ENCODE measurements at places on chromosomes 12 and 14.

GRCh38 chr12:104357421-104357952 is 53.9 kb downstream of the EID3 start:
- no peak for DNase-seq

DNA sequence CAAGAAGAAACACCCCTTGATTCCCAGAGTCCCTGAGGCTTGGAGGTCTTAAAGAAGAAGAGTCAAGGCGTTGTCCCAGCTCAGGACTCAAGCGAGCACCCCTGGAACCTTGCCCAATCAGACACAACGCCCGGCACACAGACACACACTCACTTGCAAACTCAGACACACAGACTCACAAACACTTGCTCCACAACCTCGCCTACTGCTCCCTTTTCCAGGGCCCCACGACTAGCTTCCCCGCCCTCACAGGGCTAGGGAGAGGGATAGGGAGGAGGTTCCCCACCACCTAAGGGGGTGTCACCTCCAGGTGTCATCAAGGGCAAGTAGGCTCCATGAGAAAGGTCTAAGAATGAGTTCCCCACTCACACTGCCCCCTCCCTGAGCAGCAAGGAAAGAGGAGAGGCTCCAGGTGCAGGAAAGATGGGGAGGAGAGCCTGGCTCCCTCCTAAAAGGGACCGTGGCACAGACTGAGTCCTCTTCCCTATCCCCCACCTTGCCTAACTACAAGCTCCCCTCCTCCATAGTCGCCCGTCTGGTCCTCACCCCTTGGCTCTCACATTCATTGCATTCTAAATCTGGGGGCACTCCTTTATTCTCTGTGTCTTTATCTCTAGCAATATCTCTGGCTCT is 717 bp downstream of the WNT10B start:
- DNase-seq = no peak

- no peak for DNase-seq
These were observed 290.7 kb upstream of the TMPO start for GRCh38 chr12:98224584-98225221.

GRCh38 chr14:72256055-72256454 is 323.8 kb downstream of the RGS6 start:
- no peak for DNase-seq

DNA sequence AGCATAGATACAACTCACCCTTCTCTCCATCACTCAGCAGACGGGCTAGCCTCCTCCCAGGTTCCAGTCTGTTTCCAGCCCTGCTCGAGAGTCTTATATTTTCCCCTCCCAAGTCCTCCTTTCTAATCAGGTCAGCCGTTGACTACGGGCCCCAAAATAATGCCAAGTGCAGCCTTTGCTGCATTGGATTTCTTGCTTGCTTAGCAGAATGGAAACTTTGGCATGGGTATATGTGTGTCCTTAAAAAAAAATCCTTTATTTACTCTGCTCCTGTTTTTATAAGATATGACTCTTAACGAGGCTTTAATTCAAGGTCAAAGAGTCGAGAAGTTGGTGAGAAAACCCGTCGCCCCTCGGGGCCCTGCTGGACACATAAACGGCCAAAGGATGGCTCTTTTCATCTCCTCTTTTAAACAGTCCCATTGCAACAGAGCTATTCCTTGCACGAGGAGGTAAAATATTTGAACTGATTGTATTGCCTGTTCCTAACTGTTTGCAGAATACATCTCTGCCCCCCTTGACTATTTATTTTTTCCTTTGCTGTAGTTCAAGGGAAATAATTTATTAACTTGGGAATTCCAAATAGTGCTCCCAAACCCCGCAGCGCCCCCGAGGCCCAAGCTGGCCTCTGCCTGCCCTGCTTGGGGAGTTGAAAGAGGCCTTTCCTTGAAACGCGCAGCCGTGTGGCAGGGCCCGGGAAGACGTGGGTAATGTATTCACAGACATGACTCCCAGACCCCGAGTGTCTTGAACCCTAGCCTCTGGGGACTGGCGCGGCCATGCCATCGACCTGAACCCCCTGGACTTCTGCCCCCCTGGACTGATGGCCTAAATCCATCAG is 156.5 kb upstream of the MYL2 start:
- no peak for DNase-seq

GRCh38 chr14:99136047-99136400 is 136.0 kb downstream of the BCL11B start:
- no peak for DNase-seq

DNA sequence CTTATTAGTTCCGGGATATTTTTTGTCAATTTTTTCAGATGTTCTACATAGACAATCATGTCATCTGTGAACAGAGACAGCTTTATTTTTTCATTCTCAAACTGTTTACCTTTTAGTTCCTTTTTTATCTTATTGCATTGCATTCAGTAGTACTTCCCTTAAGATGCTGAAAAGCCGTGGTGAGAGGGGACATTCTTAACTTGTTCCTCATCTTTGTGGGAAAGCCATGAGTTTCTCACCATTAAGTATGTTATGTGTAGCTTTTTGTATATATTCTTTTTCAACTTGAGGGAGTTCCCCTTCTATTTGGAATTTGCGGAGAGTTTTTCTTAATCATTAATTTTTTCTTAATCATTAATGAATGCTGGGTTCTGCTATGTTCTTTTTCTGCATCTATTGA is 1727.1 kb upstream of the SEL1L start:
- no peak for DNase-seq

DNA sequence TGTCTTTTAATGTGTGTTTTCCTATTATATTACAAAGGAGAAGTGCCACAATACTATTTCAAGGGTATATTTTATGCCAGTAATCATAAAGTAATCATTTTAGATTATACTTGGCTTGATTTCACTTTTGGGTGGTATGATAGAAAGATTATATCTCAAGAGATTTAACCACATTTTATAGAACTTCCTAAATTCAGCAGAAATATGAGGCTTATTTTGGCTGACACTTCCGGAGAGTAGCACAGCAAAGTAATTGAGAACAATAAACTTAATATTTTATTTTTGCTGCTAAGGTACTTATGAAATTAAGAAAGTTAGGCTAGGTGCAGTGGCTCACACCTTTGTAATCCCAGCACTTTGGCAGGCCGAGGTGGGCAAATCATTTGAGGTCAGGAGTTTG is 319.1 kb downstream of the NPAS3 start:
- no peak for DNase-seq

DNA sequence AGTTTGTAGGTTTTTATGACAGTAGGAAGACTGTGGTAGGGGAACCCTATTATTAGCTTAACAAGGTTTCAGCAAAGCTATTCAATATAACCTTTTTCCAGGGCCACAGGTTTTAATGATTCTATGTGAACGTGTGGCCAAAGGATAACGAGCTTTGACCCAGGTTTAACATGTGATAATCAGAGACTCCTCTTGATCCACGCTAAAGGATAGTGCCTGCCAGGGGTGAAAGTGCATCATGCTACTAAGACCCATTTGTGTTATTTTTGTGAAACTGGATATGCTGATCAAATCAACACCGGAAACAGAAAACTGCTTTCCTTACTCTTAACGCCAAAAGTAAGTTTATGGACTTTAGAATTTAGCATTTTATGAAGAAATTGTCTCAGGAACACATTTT is 909 bp upstream of the TAOK3 start:
- DNase-seq = no peak

GRCh38 chr14:58628406-58628805 is 9.4 kb upstream of the DACT1 start:
- DNase-seq = no peak

DNA sequence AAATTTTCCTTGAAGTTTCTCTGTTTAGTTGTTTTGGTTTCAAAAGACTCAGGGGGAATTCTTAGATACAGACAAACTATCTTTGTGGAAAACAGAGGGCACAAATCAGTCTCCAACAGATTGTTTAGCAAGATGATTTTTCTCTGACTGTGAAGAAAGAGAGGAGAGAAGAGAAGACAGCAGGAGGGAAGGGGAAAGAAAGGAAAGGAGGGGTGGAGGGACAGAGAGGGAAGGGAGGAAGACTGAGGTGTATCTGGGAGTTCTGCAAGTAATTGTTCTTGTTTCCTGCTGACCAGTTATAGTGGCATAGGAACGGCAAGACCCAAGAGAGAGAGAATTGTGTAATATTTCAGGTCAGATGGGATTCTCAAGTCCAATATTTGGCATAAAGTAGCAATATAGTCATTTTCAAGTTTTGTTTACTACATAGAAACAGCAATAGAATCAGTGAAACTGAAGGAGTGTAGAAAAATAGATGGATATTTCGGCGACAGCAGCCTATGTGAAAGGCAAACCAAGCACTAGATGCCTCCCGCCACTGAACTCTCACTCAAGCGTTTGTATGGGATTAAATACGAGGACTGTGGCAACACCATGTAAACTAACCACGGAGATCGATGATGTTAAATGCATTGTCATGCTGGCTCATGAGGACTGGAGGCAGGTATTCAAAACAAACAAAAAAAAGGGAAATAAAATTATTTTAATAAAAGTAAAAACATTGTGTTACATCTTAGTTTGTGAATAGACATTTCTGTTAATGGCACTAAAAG is 342.5 kb downstream of the SLC16A7 start:
- no peak for DNase-seq

- peak; percentile 75 for DNase-seq
These were observed 65.0 kb downstream of the RFLNA start for GRCh38 chr12:124359671-124360581.

DNA sequence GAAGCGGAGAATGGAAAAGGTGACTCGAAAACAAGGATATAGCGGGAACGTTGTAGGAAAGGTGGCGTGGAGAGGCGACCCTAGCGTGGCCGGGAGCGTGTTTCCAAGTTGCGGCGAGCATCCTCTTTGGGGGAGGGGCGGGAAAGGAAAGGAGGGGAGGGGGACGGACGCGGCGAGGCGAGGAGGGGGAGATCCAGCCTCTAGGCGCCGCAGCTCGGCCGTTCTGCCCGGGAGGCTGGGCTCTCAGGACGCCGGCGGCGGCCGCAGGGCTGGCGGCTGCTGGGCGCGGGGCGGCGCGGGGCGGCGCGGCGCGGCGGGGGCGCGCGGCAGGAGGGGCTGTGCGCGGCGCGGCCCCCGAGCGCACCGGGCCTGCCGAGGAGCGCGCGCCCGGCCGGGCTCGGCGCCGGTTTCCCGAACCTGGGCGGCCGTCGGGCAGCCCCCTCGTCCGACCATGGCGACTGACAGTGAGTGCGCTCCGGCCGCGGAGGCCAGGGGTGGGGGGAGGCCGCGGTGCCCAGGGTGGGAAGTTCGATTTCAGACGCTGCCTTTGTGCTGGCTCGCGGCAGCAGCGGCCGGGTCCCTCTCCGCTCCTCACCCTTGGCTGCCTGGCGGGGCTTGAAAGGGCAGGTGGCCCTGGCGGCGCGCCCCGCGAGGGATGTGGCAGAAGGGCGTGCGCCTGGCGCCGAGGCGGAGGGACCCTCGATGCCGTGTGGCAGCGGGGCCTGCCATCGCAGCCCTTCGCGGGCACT is 50.3 kb downstream of the SNAPC1 start:
- peak; percentile 11 for DNase-seq

GRCh38 chr12:6867413-6868210 is at the start of gene TPI1:
TSS of gene TPI1 (plus strand) at chr12:6867531. CDS start at chr12:6867567, 36 bp downstream.
- peak; percentile 91 for DNase-seq
